ENCODE measurements at places on chromosomes 1 and 21. TPM values are rescaled to one million over a fixed set of nuclear protein-coding genes. Genes with fewer than 3 reads are reported as not detected.

Gene FCN3
- polyA plus RNA-seq = not detected

Gene TEKT2
- 0.24 TPM for polyA plus RNA-seq

- peak; percentile 4 for DNase-seq
Observed at GRCh38 chr1:242651817-242652216, 127.3 kb upstream of the PLD5 start.

DNA sequence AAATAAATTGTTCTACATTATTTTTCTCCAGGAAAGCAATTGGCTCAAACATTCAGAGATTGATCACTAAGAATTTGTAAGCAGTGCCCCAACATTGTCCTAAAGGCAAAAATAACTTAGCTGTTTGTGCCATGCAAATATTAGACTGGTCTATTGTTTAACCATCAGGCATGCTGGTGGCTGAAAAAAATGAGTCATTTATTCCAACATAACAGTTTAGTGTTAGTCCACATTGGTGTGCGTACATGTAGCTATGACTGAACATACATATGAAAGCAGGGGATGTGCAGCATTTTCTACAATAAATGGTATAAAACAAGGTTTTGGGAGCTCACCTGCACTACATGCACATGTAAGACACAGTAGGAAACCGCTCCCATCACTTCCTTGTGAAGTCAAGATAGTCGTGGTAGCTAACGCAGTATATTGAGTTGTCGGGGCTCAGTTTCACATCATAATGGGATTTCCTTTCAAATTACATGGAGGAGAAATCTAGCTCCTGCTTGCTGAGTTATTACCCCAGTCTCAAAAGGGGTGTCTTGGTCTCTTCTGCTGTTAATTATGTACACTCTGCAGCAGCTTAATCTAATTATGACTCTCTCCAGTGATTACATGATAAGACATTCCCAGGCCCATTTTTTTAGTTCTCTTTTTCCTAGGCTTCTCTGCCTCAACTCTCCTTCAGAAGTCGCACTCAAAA lies 199.4 kb downstream of the LYPLAL1 start:
- peak; percentile 8 for DNase-seq

DNA sequence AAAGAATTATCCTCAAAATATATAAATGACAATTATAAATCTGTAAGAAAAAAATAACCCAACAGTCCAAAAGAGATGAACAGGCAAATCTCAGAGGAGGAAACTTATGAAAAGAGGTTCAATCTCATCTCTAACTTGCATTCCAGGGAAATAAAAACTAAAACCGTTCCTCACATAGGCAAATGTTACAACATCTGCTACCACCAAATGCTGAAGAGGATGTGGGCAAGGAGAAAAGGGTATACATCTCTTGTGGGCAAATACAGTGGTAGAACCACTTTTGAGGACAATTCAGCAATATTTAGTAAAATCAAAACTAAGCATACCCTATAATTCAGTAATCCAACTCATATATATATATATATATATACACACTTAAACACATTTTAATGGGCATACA lies 33.7 kb upstream of the SGIP1 start:
- DNase-seq = no peak

DNA sequence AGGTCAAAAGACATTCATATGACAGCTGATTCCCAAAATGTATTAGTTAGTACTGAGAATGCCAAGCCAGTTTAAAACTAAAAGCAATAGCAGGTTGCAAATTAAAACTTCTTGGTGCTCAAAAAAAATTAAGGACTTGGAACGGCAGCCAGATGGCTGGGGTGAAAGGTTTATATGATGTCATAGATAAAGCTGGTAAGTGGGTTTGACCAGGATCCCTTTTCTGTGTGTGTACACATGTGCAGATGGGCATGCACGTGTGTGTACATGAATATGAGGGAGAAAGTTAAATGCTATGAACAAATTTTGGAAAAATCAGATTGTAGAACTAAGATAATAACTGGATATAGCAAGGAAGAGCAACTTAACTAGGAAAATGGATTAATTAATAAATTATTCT lies 39.1 kb upstream of the DPH5 start:
- no peak for DNase-seq

DNA sequence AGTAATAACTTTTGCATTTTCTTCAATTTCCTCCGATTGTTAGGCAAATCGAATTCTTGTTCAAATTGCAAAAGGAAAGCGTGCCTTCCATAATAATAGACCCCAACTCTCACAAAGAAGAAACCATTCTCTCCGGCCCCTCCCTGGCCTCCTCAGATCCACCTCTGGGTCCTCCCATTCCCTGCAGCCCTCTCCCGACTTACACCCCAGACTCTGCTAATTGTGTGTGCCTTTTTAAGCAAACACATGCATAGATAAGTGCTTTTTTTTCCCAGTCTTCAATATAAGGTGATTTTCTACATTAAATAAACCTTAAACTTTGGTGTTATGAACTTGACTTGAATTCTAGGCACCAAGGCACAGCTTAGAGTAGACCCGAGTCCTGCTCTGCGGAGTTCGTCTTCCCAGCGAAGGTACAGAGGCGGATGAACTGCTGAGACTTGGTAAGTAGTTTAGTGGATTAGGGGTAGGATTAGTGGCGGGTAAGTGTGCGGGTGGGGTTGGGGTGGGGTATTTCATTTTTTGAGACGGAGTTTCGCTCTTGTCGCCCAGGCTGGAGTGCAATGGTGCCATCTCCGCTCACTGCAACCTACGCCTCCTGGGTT lies 1.5 kb downstream of the L1TD1 start:
- no peak for DNase-seq

GRCh38 chr1:201983380-201983805 lies 945 bp downstream of the RNPEP start:
- peak; percentile 61 for DNase-seq
